ENCODE measurements at places on chromosomes 6 and 20.

DNA sequence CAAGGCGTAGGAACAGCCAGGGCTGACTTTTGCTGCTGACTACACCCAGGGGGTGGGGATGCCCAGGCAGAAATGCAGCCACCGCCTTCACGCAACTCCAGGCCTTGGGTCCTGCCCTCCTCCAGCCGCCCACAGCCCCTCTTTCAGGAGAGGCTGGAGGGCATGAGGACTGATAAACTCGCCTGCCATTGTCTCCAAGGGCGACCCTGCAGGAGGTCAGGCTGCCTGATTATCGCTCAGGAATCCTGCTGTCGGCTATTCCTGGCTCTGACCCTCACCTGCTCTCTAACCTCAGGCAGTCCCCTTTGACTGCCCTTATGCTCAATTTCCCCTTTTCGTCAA is 62.0 kb upstream of the HDDC2 start:
- DNase-seq = no peak

DNA sequence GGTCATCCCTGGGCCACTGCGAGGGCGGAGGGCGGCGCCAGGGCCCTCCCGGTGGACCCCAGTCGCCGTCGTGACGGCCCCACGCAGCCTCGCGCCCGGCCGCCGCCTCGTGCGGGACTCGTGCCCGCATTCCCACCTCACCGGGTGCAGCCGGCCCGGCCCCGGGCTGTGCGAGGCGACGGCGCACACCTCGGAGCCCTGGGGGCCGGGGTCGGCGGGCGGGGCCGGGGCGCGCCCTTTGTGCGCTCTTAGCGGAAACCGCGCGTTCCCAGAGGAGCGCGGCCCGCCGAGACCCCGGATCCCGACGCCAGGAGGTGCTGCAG is 5.5 kb upstream of the DLL1 start:
- no peak for DNase-seq

DNA sequence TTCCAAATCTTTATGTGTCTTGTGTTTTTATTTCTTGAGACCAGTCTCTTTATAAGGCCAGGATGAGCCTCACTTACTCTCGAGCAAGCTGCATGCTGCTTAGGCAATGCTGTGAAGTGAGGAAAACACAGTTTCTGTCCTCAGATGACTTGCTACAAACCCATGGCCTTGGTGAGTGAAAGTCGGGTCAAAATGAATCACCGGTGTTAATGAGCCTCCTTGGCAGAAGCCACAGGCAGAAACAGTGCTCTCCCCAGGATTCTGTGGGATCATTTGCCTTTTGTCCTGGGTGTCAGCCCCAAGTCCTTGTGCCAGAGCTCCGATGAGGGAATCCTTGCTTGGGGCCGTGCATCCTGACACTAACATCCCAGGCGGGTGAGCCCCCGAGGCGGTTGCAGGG is 482.5 kb downstream of the QKI start:
- DNase-seq = no peak

DNA sequence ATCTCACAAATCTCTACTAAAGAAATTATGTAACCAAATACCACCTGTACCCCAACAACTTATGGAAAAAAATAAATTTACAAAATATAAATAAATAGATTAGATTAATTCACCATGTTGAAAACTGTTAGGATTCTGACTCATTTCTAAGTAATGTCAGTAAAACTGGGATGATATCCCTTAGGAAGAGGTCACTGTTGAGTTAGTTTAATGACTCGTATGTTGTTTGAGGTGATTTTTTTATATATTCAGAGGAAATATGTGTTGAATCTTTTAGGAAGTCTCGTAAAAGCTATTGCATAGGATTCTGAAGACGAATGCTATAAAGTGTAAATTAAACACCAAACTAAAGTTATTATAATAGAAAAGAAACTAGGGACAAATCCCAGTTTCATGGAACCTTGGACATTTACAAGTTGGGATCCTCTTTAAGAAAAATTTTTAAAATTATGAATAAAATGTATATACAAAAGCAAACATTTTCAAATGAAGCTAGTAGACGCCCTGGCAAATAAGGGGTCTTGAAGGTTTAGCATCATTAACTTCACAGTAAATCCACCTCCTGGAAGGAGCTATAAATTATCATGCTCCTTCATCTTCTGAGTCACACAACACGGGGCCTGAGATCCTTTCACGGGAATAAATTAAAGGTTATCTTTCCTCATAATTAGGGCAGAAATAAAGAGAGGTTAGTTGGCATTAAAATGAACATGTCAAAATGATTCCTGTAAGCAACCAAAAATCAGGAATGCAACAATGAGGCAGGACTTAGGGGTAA is 37.0 kb upstream of the POU3F2 start:
- no peak for DNase-seq

DNA sequence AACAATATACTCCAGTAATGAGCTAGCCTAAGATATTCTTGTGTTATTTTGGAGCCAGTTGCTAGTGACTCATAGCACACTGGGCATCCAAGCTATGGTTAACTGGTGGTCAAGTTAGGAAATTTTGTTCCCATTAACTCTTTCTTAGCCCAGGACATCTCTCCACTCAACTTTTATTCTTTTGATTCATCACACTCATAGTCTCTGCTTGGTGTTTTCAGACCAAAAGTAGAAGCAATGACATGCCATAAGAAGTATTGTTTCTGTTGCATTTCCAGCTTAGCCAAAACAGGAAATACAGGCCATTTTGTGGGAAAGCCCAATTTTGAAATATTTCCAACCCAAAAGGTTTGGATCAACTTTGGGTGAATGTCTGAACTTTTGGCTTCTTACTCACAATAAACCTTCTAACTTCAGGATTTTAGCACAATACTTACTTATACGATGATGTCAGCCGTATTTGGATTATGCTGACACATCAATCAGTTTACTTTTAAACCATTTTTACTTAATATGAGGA is 31.6 kb upstream of the CCN2 start:
- no peak for DNase-seq

DNA sequence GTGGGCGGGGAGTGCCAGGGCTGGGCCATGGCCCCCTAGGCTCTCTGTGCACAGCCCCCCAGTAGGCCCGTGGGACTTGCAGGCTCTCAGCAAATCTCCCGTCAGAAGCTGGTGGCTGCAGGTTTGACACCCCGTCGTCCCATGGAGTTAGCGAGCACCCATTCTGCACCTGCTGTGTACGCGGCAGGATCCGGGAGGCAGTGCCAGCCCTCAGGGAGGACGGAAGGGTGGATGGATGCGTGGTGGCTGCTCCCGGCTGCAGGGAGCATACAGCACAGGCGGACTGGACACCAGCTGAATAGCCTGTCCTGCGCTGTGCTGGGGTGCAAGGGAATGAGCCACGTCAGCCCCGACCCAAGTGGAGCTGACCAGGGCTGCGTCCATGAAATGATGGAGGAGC is 32.4 kb upstream of the CHRNA4 start:
- DNase-seq = no peak

Data from NCI-H510A treated with DMSO at 0.1 percent for 48 hours (cell line).